ENCODE measurements at places on chromosomes 12 and 14.

DNA sequence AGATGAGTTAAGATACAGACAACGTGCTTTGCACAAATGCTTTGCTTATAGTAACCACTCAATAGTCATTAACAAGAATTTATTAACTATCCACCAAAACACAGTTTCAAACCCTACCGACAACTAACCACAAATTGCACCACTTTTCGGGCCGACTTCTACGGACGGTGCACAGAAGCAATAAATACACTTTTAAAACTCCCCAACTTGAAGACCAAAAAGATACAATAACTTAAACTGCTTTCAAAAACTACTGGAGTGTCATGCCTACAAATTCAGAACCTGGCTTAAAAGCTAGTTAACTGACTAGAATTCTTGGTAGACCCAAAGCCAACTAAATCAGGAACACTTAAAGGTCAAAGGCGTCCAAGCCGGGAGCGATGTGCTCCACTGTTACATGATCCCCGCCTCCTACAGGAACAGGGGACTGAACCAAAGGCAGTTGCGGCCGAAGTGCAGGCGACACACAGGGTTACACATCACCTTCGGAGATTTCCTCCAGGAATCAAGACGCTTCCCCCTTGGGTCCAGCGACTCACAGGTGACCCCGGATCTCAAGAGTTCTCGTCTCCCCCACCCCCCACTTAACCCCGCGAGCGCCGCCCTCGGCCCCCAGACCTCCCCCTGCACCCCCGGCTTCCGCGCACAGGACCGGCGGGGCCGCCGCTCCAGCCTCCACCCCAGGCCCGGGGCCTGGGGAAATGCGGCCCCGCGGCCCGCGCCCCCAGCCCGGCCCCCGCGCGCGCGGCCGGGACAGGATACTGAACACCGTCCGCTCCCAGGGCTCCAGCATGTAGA, 507 bp downstream of the SPTSSA start:
- peak; percentile 26 for DNase-seq

- DNase-seq = peak; percentile 75
These were observed 8.6 kb downstream of the ISCU start for GRCh38 chr12:108570743-108571608.

GRCh38 chr12:79689477-79690141, 1.2 kb downstream of the PAWR start:
- peak; percentile 49 for DNase-seq

- DNase-seq = no peak
These were observed 882.3 kb downstream of the LRFN5 start for GRCh38 chr14:42488965-42489364.

GRCh38 chr14:68384335-68384734, 408.5 kb downstream of the ZFP36L1 start:
- peak; percentile 63 for DNase-seq

DNA sequence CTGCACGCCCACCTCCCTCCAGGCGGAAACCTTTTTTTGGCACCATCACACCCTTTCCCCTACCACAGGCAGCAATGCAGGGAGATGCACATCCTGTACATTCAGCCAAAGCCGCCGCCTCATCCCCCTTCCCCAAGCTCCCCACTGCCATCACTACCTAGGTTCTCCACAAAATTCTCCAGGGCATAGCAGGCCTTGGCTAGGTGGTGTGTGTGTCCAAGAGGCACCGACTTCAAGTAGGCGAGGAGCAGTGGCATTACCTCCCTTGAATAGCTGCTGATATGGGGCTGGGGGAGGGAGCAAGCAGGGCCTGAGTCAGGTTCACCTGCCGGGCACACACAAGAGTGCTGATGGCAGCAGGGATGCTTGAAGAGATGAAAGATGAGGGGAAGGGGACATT, 3.6 kb downstream of the IPO4 start:
- no peak for DNase-seq

GRCh38 chr14:71658261-71658860, 273.9 kb upstream of the RGS6 start:
- DNase-seq = peak; percentile 32

- DNase-seq = peak; percentile 40
These were observed 10.8 kb downstream of the MTERF2 start for GRCh38 chr12:106975993-106976658.

DNA sequence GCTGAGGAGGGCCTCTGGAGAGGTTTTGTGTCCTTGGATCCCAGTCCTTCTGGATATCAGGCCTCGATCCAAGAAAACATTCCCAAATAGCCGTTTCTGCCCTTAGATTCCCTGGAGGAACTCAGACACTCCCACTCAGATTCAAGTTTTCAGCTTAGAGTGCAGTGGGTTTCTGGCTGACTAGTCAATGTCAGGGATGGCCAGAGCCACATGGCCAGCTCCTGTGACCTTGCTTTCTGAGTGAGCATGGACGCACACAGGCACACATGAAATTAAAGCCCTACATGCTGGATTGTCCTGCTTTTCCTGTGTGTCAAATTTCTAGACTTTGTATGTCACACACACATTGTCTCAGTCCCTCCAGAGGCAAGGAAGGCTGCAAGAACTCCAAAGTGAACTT, 86.2 kb downstream of the TNFAIP2 start:
- peak; percentile 12 for DNase-seq

GRCh38 chr12:46299851-46300250, 31.0 kb upstream of the SLC38A1 start:
- no peak for DNase-seq

DNA sequence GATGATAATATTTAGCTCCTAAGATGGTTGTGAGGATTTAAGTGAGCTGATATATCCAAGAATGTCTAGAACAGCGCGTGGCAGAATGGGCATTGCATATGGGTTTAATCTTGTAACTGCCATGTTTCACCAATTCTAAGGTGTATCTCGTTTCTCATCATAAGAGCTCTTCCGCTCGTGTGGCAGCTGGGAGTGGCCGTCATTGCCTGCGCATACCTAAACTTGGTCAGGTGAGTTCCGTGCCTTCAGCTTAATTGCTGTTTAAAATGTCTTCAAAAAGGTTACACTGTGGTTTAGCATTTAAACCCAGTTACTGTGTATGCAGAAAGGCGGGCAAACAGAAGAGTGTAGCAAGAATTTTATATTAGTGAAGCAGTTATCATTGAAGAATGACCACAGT, 4.5 kb upstream of the AQP2 start:
- DNase-seq = no peak

DNA sequence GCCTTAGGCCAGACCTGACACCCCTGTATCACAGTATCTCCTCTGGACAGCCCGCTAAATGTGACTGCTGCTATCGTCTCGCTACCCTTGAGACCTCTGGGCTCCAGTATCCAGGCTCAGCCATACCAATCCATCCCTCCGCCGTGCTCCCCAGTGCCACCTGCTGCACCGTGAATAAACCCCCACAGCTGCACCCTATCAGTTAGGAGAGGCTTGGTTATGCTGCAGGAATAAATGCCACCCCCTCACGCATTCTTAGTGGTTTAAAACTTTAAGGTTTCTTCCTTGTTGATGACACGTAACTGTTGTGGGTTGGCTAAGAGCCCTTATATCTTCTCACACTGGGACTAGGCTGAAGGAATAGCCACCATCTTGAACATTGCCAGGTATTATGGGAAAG, 12.1 kb downstream of the CCDC63 start:
- DNase-seq = no peak

DNA sequence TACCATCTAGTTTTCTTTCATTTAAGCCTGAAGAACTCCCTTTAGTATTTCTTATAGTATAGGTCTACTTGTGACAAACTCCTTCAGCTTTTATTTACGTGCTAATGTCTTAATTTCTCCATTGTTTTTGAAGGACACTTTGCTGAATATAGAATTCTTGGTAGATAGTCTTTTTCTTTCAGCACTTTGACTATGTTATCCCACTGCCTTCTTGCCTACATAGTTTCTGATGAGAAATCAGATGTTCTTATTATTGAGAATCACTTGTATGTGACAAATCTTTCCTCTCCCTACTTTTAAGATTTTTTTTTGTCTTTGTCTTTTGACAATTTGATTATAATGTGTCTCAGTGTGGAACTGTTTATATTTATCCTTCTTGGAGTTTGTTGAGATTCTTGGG, 5.1 kb upstream of the MIS18BP1 start:
- no peak for DNase-seq

GRCh38 chr12:11839091-11839641, 189.7 kb downstream of the ETV6 start:
- DNase-seq = no peak

DNA sequence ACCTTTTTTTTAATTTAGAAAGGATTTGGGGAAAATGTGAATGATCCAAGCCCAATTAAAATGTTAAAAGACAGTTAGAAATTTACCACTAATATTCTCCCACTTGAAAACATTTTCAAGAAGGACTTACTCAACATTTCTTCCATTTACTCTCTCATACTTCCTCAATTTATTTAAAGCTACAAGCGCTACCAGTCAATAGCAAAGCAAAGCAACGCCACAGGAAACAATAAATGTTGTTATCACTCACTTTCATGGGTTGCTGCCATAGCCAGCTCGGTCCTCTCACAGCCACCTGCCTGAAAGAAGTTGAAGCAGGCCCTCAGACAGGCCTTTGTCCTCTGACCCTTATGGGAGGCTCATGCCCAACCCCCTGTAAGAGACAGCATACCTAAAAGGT, 6.0 kb upstream of the SOS2 start:
- DNase-seq = no peak

DNA sequence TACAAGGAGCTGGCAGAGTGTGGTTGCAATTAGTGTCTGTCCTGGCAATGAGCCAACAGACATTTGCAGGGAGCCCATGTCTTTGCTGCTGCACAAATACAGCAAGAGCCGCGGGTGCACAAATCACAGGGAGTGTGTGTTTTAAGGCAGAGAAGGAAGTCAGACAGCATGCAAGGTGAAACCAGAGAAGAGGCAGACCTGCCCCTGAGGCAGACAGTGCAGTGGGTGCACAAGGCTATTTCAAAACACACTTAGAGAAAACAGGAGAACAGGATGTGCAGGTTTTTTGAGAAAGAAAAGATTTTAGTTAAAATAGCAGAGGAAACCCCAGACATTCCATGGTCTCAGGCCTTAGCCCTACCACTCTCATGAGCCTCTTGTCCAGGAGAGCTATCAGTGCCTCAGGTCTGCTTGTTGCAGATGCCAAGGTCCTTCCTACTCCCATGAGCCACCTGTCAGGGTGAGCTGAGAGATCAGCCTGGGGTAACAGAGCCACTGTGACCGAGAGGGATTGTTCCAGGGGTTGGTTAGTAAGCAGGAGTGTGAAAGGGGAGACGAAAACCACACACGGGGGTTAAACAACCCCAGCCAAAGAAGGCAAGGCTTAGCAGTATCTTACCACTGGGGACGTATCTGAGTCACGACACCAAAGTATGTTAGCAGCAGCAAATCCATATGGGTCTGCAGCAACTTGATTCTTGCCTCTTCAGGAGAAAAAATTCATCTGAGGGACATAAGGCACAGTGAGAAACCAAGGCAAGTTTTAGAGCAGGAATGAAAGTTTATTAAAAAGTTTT, 78.1 kb downstream of the C14orf132 start:
- no peak for DNase-seq

DNA sequence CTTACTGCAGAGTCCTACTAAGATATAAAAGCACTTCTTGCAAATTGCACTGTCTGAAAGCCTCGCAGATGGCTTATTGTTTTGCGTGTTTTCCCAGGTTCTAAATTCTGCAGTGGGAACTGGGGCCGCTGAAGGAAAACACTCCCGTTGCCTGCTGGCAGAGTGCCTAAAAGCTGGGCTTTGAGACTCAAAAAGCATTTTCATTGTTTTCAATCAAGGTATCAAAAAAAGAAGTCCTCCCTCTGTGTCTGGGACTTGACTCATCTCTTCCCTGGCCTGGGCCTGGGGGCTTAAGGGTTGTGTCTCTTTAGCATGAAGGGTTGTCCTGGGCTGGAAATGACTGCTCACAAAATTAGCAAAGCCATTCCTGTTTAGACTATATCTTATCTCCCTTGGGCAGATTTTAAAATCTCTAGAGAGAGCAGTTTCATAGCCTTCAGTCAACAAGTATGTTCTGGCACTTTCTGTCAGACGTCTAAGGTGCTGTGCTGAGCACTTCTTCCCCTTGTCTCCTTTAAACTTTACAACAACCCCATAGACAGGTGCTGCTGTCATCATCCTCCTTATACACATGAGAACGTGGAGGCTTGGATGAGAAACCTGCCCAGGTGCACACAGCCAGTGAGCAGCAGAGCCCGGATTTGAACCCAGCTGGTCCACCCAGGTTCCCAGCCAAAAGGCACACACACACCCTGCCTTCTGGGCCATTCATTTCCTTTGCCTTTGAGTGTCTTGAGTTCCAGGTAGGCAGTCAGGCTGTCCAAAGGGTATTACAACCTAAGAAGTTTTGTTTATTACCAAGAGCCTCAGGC, 31.1 kb downstream of the ELK3 start:
- no peak for DNase-seq

- DNase-seq = no peak
These were observed 10.3 kb downstream of the SLC6A12 start for GRCh38 chr12:203462-204260.

- DNase-seq = peak; percentile 85
These were observed 101.2 kb upstream of the EGLN3 start for GRCh38 chr14:34051966-34052657.

DNA sequence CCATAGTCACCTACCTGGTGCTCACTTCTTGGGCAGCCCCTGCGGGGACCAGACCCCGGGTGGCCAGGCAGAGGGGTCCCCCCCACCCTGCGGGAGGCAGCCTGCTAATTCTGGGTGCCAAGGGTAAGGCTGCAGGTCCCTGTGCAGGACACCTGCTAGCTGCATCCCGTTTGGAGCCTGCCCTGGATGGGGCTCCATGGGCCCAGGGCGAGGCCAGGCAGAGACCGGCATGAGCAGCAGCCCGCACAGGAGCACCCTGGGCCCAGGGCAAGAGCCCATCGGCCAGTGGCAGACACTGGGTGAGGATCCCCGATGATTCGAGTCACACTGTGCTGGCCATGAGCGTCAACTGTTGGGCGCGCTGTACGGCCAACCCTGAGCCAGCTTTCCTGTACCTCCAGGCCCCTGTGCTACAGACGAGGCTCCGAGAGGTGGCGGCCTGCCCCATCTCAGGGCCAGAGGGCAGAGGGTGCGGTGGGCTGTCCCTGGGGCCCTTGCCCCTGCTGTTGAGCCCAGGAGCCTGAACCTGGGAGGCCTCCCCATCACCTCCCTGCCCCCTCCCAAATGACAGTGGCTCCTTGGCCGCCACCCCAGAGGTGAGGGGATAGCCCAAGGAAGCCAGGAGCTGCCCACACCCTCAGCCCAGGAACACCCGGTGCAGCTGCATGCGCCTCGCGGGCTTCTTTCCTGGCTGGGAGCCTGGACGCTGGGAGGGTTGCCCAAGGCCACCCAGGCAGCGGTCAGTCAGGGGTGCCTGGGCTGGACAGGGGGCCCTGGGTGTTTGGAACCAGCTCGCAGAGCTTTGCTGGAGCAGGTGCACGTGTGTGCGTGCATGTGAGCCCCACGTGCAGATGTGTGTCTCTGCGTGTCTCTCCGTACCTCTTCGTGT, 47.7 kb downstream of the CYP46A1 start:
- no peak for DNase-seq

- DNase-seq = no peak
These were observed 113.6 kb upstream of the SLC35F4 start for GRCh38 chr14:57979376-57980048.

- DNase-seq = no peak
These were observed 31.1 kb downstream of the GPHN start for GRCh38 chr14:66539034-66539433.

DNA sequence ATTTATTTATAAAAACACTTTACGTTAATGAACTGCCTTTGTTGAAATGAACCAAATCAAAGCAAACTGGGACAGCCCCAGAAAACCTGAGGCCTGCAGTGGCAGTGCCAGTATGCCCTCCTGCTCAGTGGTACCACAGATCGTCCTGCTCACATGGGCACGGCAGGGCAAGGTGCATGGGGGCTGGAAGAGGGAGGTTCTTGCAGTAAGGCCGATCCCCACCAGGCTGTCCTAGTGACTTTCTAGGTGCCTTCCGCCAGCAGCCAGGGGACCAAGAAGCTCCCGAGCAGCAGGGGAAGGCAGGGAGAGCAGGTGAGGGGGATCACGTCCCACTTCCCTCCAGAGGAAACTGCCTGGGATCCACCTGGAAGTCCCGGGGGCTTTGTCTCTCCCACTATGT, 63.9 kb downstream of the TESC start:
- no peak for DNase-seq
